ENCODE measurements at places on chromosomes 4 and X. TPM values are rescaled to one million over a fixed set of nuclear protein-coding genes. Genes with fewer than 3 reads are reported as not detected.

DNA sequence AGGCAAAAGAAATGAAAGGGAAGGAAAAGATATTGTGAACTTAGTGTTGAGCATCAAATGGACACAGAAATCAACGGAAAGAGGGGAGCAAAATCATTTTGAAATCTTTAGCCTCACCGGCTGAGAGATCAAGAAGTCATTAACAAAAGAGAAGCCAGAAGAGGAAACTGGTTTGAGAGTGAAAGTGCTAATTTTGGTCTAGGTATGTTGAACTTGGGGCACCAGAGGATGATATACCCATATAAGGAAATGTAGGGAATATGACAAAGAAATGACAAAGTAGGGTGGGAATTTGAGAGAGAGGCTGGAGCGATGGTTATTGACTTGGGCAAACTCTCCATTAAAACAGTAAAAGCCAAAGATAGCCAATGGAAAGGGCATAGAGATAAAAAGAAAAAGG, 183.4 kb upstream of the ATOH1 start:
- DNase-seq, result no peak

- no peak for DNase-seq
Measured at GRCh38 chr4:165991325-165992180, 118.5 kb downstream of the TLL1 start.

- DNase-seq, result no peak
Measured at GRCh38 chrX:149370097-149370496, 135.0 kb downstream of the IDS start.

GRCh38 chr4:57190601-57191481, 80.7 kb upstream of the IGFBP7 start:
- DNase-seq, result no peak

CT47B1 gene
- not detected for total RNA-seq

DNA sequence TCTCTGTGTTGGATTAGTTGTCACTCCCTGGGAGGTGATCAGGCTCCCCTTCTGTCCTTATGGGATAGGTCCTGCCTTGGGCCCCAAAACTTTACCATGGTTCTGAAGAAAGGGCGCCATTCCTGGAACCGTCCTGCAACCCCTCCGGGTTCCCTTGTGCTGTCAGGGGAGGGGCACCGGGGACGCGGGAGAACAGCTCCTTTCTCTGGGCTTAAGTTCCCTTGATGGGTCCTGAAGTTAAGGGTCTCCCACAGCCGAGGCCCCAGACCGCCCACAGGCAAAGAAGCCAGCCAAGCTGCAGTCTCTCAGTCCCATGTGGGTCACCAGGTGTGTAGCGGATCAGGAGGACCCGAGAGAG, 44.8 kb downstream of the UGT2A3 start:
- peak; percentile 48 for DNase-seq

SYN1 gene
- total RNA-seq, result 0.15 TPM

DNA sequence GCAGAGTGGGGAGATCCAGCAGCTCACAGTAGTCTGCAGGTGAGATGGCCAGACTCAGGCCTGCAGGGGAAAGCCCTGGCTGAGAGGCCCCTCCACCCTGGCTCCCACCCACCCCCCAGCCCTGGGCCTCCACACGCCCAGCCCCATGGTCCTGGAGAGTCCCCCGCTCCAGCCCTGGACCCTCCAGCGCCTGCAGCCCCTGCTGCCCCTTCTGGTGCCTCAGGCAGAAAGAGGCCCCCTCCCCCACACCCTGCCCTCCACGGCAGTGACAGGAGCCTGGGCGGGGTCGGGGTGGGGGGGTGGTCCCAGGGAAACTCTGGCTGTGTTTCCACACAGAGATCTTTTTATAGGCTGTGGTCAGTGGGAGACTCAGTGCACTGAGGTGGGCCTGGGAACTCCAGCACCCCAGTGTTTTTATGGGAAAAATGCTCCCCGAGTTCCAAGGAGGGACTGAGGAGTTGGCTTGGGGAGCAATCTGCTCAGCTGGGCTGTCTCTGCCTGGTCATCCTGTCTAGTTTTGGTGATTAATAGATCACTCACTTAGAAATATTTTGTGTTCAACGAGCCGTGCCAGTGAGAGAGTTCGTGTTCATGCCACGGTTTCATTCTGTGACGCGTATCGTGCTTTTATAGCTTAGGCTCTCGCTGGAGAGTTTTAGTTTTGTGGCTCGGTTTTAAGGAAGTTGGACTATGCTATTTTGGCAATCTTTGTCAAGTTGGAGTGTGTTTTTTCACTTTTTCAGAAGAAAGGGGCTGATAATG, 53.1 kb upstream of the HGFAC start:
- no peak for DNase-seq

- no peak for DNase-seq
Measured at GRCh38 chr4:80180743-80181142, 16.6 kb upstream of the PRDM8 start.

MTMR8 gene
- total RNA-seq, result 0.25 TPM

DNA sequence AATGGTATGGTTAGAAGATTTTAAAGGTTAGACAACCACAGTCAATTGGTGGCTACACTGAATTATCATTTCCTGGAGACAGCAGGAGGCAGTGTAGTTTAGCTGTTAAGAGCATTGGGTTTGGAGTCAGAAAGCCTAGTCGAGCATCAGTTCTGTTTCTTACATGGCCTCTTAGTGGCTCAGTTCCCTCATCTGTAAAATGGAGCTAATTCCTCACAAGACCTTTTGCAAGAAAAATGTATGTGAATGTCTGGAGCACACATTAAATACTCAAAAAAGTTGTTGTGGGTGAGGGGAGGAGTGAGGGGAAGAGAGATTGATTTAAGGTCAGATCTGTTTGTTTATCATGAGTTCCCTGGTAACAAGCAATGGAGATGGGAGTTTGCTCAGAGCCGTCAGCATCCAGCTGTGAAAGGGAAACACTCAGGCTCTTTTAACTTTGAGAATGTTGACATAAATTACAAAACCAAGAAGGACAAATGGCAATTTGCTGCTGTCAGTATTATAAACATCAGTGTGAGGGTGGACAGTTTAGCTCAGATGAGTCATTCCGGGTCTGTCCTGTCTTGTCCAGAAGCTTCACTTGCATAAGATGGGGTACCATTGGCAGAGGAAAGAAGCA, 98.2 kb upstream of the PGRMC2 start:
- no peak for DNase-seq

CYLC1 gene
- total RNA-seq, result not detected

DNA sequence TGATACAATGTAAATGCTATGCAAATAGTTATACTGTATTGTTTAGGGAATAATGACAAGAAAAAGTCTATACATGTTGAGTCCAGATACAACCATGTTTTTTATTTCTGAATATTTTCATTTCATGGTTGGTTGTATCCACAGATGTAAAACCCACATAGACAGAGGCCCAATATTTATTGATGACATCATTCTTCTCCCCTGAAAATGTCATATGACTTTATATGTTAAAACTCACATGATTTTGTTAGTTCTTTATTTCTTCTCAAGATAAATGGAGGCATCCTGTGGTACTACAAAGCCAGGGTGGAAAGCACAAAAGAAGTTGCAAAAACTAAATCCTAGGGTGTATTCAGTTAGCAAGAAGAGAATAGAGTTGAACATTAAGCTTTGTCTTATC, 149.3 kb upstream of the GLRA2 start:
- no peak for DNase-seq

COPS4 gene
- total RNA-seq, result 10.6 TPM

Measured in left lobe of liver (tissue), 2 donors.